ENCODE measurements at places on chromosomes 12 and 14.

GRCh38 chr14:62431496-62431895, 613.8 kb downstream of the KCNH5 start:
- no peak for DNase-seq

GRCh38 chr12:31868965-31869364, 90.2 kb upstream of the RESF1 start:
- no peak for DNase-seq

GRCh38 chr14:104895207-104895785, 29.4 kb upstream of the PLD4 start:
- peak; percentile 26 for DNase-seq

DNA sequence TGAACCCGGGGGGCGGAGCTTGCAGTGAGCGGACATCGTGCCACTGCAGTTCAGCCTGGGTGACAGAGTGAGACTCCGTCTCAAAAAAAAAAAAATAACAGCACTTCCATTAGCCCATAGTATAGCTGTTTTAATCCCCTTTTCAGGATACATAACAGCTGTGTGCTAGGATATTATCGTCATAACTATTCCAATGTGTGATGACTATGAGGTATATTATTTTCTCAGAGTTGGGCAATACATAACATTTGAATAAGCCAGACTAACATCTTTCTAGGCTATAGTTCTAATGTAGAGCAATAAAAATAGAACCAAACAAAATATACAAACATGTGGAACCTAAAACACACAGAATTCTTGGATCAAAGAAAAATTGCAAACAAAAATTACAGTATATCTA, 57.1 kb downstream of the MARK3 start:
- DNase-seq = no peak

DNA sequence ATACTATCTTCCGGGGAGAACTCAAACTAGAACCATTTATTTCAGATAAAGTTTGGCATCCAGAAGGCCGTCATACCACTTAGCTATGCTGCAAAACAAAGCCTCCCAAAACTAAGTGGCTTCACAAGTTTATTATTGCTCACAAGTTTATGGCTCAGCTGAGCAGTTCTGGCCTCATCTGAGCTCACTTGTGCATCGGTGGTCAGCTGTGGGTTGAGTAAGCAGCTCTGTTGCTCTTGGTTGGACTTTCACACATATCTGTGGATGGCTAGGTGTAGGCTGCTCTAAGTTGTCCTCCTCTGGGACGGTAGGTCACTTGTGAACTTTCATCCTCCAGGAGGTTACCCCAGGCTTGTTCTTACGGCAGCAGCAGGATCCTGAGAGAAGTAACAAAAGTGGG, 162.7 kb downstream of the BTG1 start:
- no peak for DNase-seq

DNA sequence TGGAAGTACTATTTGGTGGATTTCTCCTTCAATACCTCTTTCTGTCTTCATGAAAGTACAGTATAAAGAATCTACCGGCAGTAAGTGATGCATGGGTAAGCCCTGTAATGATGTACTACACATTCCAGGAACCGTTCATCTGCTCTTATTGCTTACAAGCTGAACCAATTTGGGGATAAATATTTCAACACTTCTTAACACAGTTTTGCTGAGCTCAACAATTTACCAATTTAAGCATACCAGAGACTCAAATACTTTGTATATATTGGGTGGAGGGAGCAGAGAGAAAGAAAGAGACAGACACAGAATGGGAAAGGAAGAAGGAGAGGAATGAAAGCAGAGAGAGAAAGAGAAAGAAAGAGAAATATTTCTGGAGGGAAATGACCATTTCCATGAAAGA, 821.1 kb upstream of the FLRT2 start:
- no peak for DNase-seq

DNA sequence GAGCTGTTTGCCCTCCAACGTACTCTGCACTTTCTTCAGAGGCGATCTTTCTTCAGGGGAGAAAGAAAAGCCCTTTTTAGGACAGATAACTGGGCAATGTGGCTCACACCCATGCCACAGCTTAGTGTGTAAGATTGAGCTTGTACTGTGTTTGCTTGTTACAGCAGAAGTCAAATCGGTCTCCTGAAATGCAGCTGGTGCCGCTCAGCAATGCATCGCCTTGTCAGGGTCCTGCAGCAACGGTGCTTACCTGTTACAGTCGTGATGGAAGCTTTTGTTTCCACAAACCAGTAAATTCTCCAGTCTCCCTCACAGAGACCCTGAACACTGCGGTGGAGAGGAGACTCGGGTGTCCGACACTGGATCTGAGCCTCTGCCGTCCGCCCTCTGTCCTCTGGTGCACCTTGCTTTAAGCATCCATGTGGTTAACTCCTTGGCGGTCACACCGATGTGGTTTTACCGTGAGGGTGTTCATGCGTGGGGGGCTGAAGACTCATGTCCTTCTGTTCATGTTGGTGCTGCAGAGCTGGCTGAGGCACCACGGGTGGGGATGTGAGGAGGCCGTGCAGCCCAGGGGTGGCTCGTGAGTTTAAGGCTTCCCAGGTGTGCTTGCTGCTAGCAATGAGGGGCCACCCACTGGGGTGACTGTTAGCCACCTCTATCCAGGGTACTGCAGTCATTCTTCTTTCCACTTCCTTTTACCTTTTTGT, 47.3 kb downstream of the FBXL14 start:
- DNase-seq = no peak

- DNase-seq = no peak
These were observed 15.2 kb downstream of the GOLGA3 start for GRCh38 chr12:132813443-132813842.

DNA sequence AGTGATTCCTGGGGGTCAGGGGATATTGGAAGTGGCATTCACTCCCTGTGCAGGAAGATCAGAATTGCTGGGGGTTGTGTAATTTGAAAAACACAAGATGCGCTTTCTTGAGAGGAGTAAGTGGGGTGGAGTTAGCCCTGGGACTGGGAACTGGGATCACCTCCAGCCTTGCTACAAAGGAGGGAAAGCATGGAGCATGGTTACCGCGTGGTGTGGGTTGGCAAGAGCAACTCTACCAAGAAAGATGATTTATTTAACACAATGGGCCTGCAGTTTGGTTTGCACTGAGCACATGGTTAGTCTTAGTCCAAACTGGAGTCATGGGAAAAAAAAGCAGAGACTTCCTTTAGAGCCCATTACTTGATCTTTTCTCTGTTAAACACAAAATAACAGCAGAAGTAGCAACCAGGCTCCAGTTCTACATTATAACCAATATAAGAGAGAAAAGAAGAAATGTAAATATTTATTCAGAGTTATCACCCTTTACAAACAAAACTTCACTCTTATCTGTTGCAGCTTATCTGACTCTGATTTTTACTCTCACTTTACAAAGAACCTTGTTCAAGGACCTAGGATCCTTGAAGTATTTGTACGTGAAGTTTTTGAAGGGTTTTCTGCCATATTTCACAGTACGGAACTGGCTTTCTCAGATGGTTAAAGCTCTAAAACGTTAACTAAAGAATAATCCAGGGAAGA, 2.1 kb upstream of the NIN start:
- DNase-seq = no peak

- no peak for DNase-seq
These were observed 57.5 kb downstream of the RMST start for GRCh38 chr12:97520106-97520505.

GRCh38 chr14:76701981-76702380, 59.3 kb upstream of the VASH1 start:
- DNase-seq = no peak

GRCh38 chr12:55019784-55020183, at the start of gene NEUROD4:
NEUROD4 (plus strand) TSS chr12:55019974; CDS start chr12:55026440, 6,466 bp downstream.
- peak; percentile 35 for DNase-seq

- DNase-seq = no peak
These were observed 71.7 kb downstream of the IGF1 start for GRCh38 chr12:102408487-102409297.

GRCh38 chr14:71362920-71363584, 455.8 kb downstream of the PCNX1 start:
- DNase-seq = no peak

- no peak for DNase-seq
These were observed 500.9 kb downstream of the SLC16A7 start for GRCh38 chr12:60096727-60097126.

GRCh38 chr12:118183711-118184110, 47.8 kb downstream of the PEBP1 start:
- DNase-seq = no peak

DNA sequence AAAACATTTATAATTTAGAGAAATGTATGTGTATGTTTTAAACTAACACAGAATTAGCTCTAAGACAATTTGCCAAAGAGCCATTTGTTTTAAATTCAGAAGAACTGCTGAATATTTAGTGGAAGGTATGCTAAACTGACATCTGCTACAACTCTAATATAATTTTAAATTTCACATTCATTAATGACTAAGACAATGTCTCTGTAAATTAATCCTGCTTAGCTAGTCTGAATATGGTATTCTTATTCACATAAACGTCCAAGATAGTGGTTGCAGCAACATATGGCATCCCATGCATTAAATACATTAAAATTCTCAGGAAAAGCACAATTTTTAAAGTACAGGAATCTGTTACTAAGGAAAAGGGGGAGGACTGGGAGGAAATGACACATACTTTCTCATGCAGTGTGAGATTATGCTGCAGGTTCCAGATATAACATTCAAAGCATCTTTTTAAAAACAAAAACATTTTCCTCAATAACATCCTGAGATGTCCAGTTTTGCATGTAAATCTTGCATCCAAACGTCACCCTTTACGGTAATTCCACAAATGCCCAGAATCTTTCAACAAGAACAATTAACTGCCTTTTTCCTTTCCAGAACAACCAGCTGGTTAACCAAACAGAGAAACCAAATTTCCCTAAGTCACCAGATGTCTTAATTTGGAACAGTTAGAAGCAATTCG, 26.9 kb downstream of the WDR89 start:
- DNase-seq = no peak

DNA sequence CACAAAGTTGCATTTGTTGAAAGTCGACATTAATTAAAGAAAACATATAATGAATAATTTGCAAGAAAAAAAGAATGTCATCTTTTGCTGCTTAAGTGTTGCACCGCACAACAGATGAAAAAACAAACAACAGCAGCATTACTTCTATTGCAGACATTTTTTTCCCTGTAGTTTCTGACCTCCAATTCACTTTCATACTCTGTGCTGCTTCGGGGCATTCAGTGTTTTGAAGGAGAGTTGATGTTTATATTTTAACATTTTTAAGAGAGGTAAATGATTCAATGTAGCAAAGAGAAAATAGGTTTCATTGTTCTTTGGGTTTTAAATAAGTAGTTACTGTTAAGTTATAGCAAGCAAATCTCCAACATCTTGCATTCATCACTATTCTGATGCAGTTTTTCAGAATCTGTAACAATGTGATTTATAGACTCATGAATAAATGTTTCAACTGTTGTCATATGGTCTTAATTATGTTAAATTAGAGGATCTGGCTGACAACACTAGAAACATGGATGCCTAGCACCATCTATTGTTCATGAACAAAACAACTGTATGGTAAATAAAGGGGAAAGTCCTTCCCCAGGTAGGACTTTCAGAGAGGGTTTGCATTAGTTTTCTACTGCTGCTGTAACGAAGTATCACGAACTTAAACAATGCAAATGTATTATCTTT, 168.1 kb downstream of the BCAT1 start:
- DNase-seq = no peak

GRCh38 chr12:127722611-127723010, 544.4 kb upstream of the TMEM132C start:
- peak; percentile 36 for DNase-seq

DNA sequence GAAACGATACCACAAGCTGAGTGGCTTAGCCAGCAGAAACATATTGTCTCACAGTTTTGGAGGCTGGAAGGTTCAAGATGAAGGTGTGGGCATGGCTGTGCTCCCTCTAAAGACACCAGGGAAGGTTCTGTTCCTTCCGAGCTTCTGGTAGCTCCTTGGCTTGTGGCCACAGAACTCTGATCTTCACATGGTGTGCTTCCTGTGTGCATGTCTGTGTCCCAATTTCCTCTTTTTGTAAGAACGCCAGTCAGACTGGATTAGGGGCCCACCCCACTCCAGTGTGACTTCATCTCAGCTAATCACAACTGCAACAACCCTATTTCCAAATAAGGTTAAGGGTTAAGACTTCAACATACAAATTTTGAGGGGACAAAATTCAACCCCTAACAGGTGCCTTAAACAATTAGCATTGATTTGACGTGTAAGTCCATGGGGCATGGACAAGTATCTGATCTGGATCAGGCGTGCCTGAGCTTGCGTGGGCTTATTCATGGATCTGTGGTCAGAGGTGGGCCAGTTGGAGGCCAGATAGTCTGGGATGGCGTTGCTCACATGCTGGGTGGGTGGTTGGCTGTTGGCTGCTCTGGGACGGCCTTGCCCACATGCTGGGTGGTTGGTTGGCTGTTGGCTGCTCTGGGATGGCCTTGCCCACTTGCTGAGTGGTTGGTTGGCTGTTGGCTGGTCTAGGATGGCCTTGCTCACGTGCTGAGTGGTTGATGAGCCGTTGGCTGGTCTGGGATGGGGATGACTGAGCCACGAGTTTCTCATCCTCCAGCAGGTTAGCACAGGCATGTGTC, 88.5 kb downstream of the LGMN start:
- no peak for DNase-seq

- DNase-seq = no peak
These were observed 61.7 kb upstream of the ST8SIA1 start for GRCh38 chr12:22396253-22396652.

All from D341Med (cell line).